ENCODE measurements at places on chromosomes 7 and 10. TPM values are rescaled to one million over a fixed set of nuclear protein-coding genes. Genes with fewer than 3 reads are reported as not detected.

Gene OLAH
- total RNA-seq, result not detected

Gene DYDC2
- total RNA-seq, result 0.14 TPM

Gene MGMT
- total RNA-seq, result 12.6 TPM

Gene FBXL13
- 0.17 TPM for total RNA-seq

Gene GFRA1
- total RNA-seq, result 0.03 TPM

Gene GRM3
- not detected for total RNA-seq

Gene RARRES2
- not detected for total RNA-seq

Data from foreskin keratinocyte (primary cell).